ENCODE measurements at places on chromosomes 1 and 21.

- no peak for DNase-seq
These were observed 45.1 kb downstream of the RAP1A start for GRCh38 chr1:111664652-111665051.

DNA sequence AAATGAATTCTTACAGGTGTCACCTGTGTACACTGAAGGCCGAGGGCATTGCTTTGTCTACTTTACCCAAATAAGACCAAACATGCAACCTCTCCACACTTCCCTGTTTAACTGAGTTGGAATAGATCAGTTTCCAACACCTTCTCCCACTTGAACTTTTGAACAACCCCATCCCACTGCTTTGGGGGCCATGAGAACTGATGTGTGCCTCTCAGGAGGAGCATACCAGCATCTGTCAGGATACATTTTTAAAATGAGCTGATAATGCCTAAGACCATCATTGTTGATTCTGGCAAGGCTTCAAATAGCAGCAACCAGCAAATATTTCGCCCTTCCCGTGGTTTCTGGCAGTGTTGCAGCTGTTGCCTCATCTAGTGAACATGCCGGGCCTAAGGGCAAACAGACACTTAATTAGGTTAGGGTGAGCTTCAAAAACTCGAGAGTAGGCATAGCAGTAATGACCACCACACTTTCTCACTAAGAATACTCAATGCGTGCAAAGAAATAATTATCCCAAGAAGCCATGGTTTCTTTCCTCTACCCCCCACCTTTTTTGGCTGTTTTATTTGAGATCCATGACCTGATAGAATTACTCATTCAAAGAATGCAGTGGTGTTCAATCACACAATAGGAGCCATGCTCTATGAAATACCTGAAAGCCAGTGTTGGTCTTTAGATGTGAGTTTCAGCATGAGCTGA is 63.7 kb downstream of the MAP10 start:
- peak; percentile 10 for DNase-seq

GRCh38 chr1:63893976-63894375 is 120.2 kb downstream of the ROR1 start:
- no peak for DNase-seq

GRCh38 chr1:70265946-70266345 is 44.8 kb downstream of the SRSF11 start:
- no peak for DNase-seq
